GM12864 (cell line): ENCODE measurements at places on chromosomes 6 and 20.

DNA sequence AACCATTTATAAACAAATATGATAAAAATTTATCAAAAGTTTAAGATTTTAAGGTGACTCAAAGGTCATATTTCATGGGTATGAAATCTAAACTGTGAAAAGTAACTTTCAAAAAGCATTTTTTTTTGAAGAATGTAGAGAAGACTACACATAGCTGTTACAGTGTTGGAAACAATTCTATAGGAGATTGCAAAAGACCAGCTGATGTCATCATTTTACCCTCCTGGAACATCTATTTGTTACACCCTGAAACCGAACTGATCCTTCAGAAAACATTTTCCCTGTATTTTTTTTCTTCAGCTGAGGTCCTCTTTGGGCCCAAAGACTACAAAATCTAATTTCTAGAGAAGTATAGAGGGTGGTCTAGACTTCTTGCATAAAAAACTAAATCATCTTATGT is 297.5 kb upstream of the FERMT1 start:
- DNase-seq: no peak

DNA sequence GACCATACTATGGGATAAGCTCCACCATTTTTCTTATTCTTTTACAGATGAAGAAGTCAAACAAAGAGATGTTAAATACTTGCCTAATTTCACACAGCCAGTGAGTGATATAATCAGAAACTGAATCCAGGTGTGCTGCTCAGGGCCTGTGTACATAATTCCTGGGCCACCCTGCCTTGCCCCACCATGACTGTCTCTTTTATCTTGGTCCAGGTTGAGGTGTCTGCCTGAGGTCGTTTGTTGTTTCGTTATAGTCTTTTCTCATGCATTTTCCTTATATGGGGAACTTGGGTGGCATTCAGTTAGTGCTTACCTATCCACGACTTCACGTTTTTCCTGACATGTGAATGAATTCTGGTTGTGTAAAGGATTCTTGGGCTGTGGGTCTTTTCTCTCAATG is 277.6 kb downstream of the COL12A1 start:
- DNase-seq: no peak

DNA sequence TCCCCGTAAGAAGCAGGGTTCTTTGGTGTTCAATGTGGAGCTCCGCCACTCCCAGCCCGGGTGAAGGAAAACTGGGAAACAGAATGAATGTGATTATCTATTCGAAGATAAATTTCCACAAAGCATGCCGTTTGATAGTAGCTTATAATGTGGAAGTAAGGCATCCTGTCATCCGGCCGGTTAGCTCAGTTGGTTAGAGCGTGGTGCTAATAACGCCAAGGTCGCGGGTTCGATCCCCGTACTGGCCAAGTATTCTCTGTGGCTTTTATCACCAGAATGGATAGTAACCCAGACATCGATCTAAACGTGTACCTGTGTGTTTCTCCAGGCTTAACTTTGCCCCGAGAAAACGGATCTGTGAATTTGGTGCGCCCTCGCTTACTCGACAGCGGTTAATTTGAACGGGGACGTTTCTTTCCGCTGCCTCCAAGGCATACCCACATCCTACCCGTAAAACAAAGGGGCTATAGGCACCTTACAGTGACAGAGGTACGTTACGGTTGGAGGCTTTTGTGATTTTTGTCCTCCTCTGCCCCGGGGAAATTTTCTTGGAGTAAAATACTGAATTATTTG is 215.2 kb upstream of the ZNF184 start:
- DNase-seq: peak; percentile 91

- no peak for DNase-seq
These were observed 3.5 kb upstream of the APOBEC2 start for GRCh38 chr6:41049521-41049920.

DNA sequence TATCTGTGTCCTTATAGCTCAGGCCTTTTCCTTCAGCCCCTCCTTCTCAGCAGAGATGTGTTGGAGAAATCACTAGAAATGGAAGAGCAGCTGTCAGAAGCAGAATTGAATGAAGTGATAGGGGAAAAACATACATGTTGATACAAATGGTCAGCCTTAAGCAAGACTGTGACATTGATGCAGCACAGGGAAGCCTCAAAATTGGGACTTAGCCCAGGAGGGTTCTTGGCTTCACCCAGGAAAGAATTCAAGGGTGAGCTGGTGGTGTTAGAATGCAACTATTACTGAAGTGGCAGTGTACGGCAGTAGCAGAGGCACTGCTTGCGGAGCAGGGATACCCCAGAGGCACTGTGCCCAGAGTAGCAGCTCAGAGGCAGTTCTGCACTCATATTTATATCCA is 8.0 kb upstream of the KIF16B start:
- DNase-seq: no peak

- no peak for DNase-seq
These were observed 5.8 kb downstream of the DEFB123 start for GRCh38 chr20:31446084-31446819.

- DNase-seq: no peak
These were observed 67.1 kb downstream of the EPB41L2 start for GRCh38 chr6:130995783-130996447.

- no peak for DNase-seq
These were observed 179.5 kb downstream of the ADAT2 start for GRCh38 chr6:143271024-143271423.

DNA sequence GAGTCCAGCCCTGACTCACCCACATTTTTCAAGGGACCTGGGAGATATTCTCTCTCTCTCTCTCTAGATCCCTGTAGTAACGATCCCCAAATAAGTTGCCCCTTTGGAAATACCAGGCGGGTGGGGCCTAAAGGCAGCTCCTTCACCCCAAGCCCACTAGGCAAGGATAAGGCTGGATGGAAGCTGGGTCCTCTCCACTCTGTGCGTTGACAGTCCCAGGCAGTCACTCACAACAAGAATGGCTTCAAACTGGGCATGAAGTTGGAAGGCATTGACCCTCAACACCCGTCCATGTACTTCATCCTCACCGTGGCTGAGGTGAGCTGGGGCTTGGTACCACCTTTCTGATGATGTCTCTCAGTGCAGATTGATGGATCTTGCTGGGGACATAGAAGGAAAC is 21.6 kb downstream of the L3MBTL1 start:
- no peak for DNase-seq

DNA sequence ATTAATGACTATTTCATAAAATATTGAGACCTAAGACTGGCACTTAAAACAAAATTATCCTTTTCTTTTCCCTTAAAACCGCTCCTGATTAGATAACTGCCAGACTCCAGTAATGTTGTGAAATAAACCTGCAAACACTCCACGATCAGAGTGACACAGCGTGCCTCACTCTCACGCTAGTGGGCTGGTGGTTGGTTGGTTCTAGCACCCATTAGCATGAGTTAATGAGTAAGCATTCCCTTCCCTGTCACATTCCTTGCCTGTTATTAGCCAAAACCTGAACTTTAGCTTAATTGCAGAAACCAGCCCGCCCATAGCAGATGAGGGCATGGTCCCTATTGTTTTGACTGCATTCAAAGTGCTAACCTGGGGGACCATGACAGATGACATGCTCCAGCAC is 193.4 kb downstream of the CD83 start:
- DNase-seq: no peak

- DNase-seq: peak; percentile 42
These were observed 268.8 kb downstream of the TMEM242 start for GRCh38 chr6:157054531-157054979.

GRCh38 chr20:3710011-3710466 is 2.4 kb downstream of the SIGLEC1 start:
- DNase-seq: no peak

DNA sequence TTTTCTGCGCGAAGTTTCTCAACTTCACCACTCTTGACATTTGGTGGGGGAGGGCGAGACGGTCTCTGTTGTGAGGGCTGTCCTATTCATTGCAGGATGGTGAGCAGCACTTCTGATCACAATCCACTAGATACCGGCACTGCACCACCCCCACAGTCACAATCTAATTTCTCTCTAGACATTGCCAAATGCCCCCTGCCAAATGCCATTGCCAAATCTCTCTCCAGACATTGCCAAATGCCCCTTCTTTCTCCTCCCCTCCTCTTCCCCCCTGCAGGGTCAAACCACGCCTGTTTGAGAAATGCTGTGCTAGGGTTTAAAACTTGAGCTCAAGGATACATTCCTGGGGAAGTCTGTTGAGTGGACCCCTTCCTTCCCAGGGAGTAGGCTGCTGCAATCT is 603.5 kb upstream of the CDH4 start:
- DNase-seq: no peak

GRCh38 chr6:47097092-47097945 is 55.2 kb upstream of the ADGRF1 start:
- peak; percentile 29 for DNase-seq

DNA sequence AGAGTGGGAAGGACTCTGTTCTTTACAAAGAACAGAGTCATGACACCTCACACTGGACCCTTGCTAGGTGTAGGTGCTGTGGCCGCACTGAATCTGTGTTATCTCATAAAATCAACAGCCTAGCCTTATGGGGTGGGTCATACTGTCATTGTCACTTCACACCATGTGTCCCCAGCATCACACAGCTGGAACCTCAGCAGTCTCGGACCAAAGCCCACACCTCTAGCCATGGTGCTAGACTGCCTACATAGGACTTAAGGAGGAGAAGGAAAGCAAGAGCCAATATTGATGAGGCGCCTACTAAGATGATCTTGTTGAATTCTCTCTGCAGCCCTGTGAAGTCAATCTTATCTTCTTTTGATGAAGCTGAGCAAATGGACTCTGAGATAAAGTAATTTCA is 31.0 kb downstream of the UNC5CL start:
- no peak for DNase-seq

- DNase-seq: no peak
These were observed 7.9 kb upstream of the POU5F1 start for GRCh38 chr6:31178143-31179041.

DNA sequence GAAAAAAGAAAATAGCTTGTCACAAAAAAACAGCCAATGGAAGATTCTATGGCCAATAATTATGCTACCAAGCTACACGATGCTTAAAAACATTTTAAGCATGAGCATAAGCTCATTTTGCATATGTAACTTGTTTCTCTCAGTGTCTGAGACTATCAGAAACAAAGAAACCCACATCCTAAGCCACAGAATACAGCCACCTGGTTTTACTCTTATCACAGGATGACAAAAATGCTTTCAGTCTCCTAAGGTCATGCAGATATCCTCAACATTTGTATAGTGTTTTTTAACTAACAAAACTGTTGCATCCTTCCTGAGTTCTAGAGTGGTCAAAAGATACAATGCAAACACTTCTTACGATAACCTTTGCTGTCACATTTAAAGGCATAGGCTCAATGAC is 172.1 kb upstream of the RUNX2 start:
- peak; percentile 35 for DNase-seq

- DNase-seq: no peak
These were observed 184.3 kb downstream of the SOX4 start for GRCh38 chr6:21777846-21778245.

GRCh38 chr6:15153191-15153590 is 92.7 kb upstream of the JARID2 start:
- no peak for DNase-seq

- DNase-seq: peak; percentile 38
These were observed 24.1 kb upstream of the ROS1 start for GRCh38 chr6:117449549-117450439.

- DNase-seq: peak; percentile 88
These were observed 313.3 kb downstream of the RNGTT start for GRCh38 chr6:88650029-88650619.

DNA sequence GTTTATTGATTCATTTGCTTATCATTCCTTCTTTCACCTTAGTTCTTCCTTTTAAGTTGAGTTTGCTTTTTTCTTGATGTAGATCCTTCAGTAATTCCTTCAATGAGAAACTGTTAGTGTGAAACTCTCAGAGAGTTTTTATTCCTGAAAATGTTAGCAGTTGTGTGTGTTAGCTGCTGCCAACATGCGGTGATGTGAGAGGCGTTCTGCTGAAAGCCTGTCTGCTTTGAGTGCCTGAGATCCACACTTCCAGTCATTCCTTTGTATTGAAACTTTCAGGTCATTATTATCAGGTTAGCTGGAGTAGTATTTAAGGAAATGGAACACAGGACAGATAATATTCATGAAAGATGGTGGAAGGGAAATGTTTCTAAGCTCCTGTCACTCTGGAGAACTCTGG is 70.0 kb upstream of the SUPT3H start:
- no peak for DNase-seq

GRCh38 chr6:137923866-137924653 is 57.0 kb downstream of the TNFAIP3 start:
- no peak for DNase-seq

GRCh38 chr20:63239431-63239830 is 3.7 kb downstream of the BIRC7 start:
- DNase-seq: no peak

- no peak for DNase-seq
These were observed 561.0 kb downstream of the PTPRT start for GRCh38 chr20:42628683-42629082.

DNA sequence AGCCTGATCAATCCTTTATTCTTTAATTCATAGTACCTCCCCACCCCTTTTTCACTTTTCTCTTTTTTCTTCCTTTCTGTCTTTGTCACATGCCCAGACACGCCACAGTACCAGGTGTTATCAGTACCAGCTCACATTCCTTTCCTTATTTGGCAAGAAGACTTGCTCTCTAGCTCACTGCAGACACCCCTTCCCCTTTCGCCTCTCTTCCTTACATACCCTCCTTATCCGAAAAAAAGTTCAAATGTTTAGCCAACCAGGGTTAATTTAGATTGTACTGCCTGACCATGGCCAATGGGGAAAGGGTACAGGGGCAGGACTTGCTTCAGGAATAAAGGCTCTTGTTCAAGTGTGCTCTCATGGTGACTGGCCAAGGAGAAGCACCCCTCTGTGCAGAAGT is 9.3 kb upstream of the SIRPB2 start:
- no peak for DNase-seq

DNA sequence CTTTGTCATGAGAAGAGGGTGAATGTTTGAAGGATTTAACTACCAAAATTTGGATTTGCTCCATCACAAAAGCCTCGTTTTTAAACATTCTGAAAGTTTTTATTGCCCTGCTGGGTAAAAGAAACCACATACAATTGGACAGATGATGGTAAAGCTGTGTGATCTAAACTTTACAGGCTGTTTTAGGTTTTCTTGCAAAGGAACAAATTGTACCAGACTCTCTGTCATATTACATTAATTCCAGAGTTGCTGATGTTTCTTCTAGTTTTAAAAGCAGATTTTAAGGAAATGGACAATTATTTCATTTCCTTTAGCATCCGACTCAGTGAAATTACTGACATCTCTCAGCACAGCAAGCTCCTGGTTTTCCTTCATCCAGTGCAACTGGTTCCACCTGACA is 53.2 kb downstream of the CRYBG1 start:
- no peak for DNase-seq

DNA sequence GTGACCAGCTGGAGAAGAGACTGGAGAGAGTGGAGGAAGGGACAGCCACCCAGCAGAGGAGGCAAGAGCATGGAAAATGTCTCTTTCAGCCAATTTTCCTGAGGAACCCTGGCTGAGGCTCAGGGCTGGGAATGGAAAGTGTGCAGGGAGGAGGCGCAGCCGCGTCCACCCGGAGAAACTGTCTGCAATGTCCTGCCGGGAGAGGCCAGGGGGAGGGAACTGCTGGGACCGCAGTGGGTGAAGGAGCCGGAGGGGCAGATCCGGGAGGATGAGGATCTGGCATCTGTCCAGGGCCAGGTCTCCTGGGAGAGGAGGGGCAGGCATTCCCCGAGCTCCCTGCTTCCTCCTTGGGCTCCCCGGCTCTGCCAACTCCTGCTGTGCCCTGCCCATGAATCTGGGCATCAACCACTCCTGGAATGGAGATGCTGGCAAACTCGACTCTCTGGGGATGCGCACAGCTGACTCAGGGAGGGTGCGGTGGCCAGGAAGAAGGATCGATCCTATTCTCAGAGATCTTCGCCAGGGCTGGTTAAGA is 17.4 kb upstream of the HM13 start:
- no peak for DNase-seq

- DNase-seq: peak; percentile 70
These were observed 65.8 kb downstream of the SYTL3 start for GRCh38 chr6:158715330-158716311.
